ENCODE measurements at places on chromosomes 4 and X.

DNA sequence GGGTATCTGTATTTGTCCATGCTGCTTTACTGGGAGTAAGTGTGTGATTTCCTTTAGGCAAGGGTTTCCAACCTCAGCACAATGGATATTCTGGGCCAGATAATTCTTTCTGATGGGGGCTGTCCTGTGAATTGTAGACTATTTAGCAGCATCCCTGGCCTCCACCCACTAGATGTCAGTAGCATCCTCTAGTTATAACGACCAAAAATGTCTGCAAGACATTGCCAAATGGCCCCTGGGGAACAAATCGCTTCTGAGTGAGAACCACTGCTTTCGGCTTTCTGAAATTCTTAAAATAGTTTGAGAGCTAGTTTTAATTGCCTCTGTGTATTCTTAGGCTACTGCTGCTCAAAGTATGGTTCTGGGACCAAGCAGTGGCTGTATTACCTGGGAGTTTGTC lies 81.2 kb upstream of the GPM6B start:
- no peak for DNase-seq

GRCh38 chr4:176945334-176945733 lies 152.6 kb upstream of the VEGFC start:
- DNase-seq = no peak

DNA sequence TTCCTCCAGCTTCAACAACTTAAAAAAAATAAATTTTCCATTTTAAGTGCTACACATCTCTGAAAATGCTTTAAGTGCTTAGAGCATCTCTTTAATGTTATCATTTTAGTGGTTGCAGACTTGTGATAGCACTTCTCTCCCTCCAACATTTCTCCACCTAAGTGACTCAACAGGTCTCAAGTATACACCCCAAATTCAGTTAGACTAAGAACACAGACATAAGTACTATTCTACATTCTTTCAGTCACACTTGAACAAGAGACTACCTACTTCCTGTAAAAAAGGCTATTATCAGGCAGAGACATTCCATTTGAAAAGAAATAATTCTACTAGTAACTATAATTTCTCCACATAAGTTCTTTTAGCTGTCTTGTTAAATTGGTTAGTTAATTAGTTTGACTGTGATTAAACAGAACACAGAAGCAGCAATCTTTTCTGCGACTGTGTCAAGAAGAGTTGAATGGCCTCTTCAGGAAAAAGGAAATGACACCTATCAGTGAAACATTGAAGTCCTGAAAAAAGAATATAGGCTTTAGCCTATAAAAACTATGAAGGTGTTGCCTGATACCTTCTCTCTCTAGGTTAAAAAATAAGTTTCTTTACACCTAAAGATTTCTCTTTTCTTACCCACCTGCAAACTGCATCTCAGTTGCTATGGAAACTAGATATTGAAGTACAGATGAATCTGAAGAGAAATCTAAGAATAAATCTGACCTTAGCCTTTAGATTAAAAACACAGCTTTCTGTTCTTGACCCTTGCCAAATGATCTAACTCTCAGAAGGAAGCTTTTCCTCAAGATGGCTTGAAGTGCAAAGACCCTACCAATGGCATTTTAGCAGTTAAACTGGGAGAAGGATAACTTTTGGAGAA lies 18.0 kb downstream of the NAF1 start:
- DNase-seq = no peak

- no peak for DNase-seq
Observed at GRCh38 chr4:6953751-6954380, 44.2 kb downstream of the TBC1D14 start.

- DNase-seq = no peak
Observed at GRCh38 chr4:102578819-102579218, 77.7 kb downstream of the NFKB1 start.

DNA sequence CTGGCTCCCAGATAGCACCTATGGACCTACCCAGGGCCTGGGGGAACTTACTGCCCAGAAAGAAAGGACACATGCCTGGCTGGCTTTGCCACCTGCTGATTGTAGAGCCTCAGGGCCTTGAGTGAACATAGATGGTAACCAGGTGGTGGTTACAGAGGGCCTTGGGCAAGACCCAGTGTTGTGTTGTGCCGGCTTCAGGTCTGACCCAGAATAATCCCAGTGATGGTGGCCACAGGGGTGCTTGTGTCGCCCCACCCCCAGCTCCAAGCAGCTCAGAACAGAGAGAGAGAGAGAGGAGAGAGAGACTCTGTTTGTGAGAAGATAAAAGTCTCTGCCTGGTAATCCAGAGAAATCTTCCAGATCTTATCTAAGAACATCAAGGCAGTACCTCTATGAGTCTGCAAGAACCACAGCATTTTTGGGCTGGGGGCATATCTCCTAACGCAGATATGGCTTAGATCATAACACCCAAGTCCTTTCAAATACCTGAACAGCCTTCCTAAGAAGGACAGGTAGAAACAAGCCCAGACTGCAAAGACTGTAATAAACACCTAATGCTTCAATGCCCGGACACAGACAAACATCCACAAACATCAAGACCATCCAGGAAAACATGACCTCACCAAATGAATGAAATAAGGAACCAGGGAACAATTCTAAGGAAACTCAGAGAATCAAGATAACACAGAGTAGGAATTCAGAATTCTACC lies 16.3 kb upstream of the RP2 start:
- DNase-seq = no peak

GRCh38 chr4:23097251-23097650 lies 404.5 kb downstream of the GBA3 start:
- no peak for DNase-seq

DNA sequence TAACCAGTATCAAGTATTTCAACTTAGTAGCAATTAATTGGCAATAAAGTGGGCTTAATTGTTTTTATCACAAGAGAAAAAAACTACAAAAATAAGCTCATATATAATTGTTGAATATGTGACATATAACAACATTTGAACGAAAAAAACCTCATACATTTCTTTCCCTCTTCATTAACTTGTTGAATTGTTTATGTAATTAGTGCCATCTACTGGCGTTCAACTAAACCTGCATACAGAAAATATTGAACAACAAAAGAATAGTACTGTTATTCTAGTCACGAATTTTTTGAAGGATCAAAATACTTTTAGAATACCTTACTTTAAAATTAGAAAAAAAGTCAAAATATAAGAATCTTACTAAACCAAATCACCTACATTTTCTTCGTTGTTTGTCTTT lies 586.5 kb upstream of the FTHL17 start:
- DNase-seq = no peak

- no peak for DNase-seq
Observed at GRCh38 chr4:70359115-70359661, 1.4 kb upstream of the SMR3A start.

DNA sequence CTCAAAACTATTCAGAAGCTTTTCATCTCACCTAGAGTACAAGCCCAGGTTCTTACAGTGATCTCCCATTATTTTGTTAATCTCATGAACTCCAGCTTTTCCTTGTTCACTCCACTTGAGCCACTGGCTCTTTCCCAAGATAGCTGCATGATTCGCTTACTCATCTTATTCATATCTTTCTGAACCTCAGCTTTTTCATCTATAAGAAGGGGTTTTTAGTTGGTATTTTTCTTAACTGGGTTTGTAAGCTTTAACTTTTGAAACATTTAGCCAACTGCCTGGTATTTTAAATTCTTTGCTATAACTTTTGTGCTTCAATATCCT lies 24.0 kb downstream of the GIMD1 start:
- DNase-seq = no peak

- DNase-seq = no peak
Observed at GRCh38 chr4:153499005-153499404, 32.8 kb downstream of the TMEM131L start.

GRCh38 chr4:176479767-176480166 lies 160.0 kb downstream of the SPCS3 start:
- DNase-seq = no peak

DNA sequence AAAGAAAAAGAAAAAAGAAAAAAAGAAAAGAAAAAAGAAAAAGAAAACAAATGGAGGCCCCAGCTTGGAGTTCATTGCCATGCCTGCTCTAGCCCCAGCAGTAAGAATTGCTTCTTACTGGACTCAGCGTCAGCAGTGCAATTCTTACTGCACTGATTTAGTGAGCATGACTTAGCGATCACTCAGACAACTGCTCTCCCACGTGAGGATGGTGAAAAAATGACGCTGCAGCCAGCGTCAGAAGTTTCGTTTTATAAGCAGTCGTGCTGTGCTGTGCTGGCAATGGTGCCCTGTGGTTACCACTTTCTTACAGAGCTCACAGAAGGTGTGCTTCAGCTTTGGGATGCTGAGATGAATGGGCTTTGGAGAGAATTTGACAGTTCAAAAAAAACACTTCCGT lies 68.3 kb upstream of the DDX3X start:
- no peak for DNase-seq

DNA sequence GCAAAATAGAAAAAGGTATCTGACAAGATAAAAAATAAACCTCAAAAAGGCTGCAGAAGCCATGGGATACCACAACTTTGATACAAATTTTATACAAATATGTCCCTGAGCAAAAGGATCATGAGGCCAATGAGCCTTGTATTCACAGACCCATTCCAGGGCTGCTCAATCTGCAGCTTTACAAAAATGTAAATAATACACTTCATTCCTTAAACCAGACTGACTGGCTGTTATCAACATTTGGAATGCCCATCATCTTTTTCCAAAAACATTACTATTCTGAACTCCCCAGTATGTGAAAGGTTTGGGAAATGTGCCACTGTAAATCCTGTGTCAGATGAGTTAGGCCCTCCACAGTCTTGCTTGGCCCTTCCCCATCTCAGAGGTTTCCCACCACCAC lies 25.5 kb downstream of the SCARB2 start:
- DNase-seq = no peak

GRCh38 chr4:42331914-42332368 lies 65.3 kb upstream of the SHISA3 start:
- no peak for DNase-seq

DNA sequence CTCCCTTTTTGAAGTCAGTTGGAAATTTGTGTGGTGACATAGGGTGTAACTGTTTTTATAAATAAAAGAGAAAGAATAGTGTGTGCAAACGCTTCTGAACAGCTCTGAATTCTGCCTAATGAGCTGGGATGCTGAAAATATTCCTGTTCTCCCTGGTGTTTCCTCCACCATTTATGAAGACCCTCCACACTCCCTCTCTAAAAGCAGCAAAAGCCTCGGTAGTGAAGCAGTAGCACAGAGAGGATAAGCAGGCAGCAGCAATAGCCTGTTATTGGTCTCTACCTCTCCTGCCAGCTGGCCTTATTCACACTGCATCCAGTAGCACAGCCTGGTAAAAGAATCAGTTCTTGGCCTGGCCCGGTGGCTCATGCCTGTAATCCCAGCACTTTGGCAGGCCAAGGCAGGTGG lies 406.1 kb downstream of the IQCM start:
- no peak for DNase-seq

GRCh38 chrX:71930298-71930697 lies 19.7 kb downstream of the NHSL2 start:
- DNase-seq = no peak

GRCh38 chr4:126890994-126891393 lies 741.8 kb upstream of the INTU start:
- DNase-seq = no peak

- no peak for DNase-seq
Observed at GRCh38 chr4:187396106-187396505, 599.5 kb upstream of the ZFP42 start.

DNA sequence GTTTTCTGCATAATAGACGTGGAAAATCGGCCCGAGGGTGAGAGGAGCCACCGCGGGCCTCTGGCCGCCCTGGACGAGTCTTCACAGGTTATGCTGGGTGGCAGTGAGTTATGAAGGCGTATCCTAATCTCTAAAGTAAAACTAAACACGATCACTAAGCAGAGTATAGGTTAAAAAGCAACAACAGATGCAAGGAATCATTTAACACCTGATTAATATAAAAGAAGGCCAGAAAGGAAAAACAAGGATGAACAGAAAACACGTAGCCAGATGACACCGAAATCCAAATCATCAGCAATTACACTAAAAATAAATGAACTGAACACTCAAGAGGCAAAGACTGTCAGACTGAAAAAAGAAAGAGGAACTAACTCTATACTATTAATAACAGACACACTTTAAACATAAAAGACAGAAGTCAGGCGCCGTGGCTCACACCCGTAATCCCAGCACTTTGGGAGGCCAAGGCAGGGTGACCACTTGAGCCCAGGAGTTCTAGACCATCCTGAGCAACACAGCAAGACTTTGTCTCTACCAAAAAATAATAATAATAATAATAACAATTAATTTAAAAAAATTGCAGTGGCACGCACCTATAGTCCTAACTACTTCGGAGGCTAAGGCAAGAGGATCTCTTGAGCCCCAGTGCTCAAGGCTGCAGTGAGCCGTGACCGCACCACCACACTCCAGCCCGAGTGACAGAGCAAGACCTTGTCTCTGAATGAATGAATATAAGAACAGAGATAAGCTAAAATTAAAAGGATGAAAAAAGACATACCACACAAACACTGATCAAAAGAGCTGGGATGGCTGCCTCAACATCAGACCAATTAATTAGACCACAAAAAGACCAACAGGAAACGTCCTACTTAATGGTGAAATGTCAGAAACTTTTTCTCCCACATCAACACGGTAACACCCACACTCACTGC lies 30.0 kb downstream of the CTBP1 start:
- DNase-seq = peak; percentile 46

DNA sequence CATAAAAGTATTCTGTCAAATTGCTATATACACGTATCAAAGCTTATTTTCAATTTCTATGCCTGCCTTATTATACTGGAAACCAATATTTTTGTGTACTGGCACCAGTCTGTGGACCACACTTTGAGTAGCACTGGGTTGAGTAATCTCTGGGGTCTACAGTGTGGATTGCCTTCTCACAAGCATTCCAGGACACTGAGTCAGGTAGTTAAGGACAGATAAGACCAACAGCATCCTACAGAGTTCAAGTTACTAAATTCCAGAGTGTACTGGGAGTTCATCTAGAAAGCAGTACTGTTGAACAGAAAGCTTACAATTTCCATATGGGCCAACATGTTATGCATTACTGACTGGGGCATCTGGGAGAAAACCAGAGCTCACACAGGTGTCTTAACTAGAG lies 61.8 kb downstream of the VMA21 start:
- no peak for DNase-seq

GRCh38 chr4:173442223-173442932 lies 43.5 kb upstream of the SCRG1 start:
- no peak for DNase-seq

DNA sequence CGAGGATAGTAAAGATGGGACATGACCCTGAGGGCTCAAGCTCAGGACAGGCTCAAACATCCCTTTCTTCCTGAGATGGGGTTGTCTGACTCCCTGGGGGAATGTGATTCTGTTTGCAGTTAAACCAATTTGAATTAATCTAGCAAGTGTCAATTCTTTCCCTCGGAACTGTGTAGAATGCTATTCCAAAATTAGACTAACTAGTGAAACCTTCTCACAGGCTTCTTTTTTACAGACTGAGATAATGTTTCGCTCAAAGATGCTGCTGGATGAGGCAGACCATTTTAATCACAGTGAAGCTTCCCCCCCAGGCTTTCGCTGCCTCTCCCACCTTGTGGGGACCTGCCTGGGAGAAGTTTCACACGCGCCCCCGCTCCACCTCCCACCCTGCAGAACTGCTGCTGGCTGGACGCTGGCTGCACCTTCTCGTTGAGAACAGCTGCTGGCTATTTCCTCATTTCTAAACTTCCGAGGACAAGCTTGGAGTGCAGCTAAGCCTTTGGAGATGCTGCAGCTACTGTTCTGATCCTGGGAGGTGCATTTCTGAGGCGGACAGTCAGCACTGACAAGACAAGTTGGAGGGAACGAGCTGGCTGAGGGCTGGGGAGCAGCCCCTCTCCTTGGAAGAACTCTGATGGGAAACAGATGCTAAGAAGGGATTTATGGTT lies 297.8 kb downstream of the RAPGEF2 start:
- no peak for DNase-seq
